Dermis microvascular lymphatic vessel endothelial cell (primary cell): ENCODE measurements at places on chromosomes 11 and 22. TPM values are rescaled to one million over a fixed set of nuclear protein-coding genes. Genes with fewer than 3 reads are reported as not detected.

GRCh38 chr11:122340607-122341290 is 224.7 kb upstream of the BLID start:
- no peak for DNase-seq

The DCHS1 gene
- total RNA-seq = 21.4 and 54.1 TPM in 2 replicates

DNA sequence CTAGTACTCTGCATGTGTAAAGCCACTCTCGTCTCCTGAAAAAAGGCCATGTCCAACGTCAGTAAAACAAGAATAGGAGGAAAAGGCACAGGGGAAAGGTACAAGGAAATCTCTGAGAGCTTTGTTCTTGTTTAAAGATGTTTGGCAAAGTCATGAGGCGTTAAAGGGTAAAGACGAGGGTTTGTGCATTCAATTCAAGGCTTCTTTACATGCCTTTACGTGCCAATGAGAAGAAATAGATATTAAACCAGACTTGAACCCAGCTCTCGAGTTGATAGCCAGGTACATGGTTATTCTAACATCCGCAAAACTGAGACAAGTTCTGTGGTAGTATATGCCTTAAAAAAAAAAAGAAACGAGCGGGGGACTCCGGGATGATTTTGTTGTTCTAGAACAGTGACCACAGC is 704 bp upstream of the CFL1 start:
- no peak for DNase-seq

GRCh38 chr11:125452125-125452470 is 44.0 kb downstream of the FEZ1 start:
- no peak for DNase-seq

DNA sequence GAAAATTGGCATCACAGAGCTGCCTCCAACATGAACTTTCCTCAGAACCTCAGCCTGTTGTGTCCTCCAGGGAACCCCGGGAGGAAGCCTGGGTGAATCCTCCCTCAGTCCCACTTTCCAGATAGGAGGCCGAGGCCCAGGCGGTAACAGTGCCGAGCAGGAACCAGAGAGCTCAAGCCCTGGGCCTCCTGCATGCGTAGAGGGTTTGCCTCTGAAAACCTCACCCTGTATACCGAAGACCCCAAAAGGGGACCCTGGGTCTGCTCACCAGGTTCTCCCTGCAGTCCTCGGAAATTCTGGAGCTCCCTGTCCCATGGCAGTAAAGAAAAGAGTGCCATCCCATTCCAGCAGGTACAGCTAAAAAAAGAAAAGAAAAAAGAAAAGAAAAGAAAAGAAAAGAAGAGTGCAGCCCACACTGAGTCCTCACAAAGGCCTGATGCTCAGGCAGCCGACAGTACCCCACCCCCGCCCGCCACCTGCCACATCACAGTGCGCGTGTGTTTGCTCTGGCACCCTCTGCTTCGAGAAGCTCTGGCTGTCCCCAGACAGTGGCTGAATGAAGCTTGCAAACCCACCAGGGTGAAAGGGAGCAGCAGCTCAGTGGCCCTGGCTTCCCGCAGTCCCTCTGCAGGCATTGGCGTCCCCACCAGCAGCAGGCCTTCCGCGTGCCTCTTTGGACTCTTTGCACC is 28.4 kb upstream of the FADD start:
- DNase-seq = no peak

GRCh38 chr22:46866591-46866990 is 104.1 kb downstream of the TBC1D22A start:
- DNase-seq = no peak

DNA sequence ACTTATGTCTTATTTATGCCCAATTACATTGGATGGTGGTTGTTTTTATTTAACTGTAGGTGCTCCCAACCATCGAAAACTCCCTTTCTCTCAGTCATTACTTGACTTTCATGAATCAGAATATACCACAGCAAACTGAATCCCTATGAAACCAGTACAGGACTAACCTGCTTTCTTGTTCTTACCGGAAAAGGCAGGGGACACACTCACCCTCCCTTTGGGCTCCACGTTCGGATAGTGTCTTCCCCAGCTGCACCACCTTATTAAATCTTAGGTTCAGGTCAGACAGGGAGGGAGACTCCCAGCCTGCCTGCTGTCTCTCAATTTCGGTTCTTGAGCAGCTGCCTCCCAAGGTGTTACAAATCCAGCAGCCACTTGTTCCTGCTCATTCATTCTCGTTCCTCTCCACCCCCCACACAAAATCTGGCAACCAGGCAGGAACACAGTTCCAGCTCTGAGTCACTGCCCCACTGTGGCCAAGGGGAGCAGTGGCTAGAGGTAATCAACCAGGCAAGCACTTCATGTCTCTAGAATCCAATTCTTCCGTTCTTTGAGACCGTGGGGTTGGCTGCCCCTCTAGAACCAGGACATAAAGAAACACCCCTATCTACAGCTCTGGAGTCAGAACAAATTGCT is 133.0 kb downstream of the PLEKHA7 start:
- DNase-seq = no peak

DNA sequence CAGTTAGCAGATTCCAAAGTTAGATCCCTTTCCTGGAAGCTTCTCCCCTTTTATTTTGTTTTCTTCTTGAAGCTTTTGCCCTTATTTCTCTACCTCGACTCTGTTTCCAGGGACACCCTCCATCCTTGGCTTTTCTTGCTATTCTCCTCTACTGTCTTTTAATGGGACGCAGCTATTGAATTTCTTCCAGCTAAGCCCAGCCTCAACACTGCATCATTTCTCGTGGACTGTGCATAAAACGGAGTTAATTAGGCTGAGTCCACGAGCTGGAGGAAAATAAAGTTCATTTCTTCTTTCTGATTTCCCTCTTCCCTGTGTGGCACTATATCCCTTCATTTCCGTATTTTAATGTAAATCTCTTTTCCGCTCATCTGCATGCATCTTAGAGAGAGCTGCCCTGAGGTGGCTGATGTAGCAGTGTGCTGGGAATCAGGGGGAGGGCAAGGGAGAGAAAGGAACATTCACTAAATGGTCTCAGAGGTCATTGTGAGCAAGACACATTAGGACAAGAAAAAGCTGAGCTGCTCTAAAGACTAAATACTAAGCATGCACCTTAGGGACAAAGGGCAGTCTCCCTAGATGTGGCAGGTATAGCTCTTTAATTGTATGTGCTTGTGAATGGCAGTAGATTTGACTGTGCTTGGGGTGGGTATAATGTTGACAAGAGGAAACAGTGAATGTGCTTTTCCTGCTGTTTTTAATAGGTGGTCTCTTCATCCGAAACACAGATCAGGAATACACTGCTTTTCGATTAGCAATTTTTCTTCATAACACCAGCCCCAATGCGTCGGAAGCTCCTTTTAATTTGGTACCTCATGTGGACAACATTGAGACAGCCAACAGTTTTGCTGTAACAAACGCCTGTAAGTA is 1.9 kb downstream of the GRIA4 start:
- DNase-seq = no peak

DNA sequence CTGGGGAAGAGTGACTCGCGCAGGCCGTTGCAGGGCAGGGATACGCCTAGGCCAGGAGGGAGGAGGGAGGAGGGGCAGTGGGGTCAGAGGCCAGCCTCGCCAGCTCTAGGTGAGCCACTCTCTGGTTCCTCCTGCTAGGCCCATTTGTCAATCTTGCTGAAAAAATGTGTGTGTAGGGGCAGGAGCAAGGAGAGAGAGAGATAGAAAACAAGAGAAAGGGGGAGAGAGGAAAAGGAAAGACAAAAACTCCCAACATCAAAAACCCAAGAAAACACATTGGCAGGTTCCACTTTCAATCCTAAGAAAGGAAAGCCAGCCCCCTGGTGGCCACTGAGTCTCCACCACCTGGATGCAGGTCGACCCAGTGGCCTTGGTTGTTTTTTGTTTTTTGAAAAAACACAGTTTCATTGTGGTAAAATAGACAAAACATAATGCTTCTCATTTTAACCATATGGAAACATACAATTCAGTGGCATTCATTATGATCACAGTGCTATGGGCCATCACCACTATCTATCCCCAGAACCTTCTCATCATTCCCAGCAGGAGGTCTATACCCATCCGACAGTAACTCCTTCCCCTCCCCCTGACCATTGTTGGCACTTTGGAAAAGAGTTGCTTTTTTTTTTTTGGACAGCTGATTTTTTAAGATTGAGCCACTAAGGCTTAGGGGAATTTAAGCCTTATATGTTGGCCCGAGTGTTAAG is 10.9 kb downstream of the OMP start:
- DNase-seq = peak; percentile 50

- no peak for DNase-seq
These were observed 35.4 kb upstream of the CEP295 start for GRCh38 chr11:93626038-93626437.

DNA sequence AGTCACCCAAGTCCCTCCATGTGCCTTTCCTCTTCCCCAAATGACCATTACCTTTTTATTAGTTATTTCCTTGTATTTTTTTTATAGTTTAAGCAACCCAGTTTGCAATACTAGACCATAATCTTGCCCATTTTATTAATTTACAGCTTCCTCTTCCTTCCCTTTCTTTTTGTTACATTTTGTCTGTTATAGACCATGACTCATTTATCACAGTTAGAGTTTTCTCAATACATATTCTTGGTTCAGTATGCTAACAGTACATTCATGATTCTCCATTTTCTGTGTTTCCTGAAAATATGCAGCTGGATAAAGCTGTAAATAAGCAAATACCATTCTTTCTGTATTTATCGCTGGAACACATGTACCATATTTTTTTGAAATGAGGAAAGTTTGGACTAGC is 376.7 kb upstream of the RAG2 start:
- DNase-seq = no peak

GRCh38 chr11:71139516-71140205 is 112.7 kb downstream of the SHANK2 start:
- no peak for DNase-seq

GRCh38 chr11:101321222-101321621 is 191.6 kb upstream of the PGR start:
- no peak for DNase-seq

The TRPT1 gene
- total RNA-seq = 19.3 and 27.6 TPM in 2 replicates

GRCh38 chr11:79626135-79627075 is 185.6 kb upstream of the TENM4 start:
- no peak for DNase-seq

DNA sequence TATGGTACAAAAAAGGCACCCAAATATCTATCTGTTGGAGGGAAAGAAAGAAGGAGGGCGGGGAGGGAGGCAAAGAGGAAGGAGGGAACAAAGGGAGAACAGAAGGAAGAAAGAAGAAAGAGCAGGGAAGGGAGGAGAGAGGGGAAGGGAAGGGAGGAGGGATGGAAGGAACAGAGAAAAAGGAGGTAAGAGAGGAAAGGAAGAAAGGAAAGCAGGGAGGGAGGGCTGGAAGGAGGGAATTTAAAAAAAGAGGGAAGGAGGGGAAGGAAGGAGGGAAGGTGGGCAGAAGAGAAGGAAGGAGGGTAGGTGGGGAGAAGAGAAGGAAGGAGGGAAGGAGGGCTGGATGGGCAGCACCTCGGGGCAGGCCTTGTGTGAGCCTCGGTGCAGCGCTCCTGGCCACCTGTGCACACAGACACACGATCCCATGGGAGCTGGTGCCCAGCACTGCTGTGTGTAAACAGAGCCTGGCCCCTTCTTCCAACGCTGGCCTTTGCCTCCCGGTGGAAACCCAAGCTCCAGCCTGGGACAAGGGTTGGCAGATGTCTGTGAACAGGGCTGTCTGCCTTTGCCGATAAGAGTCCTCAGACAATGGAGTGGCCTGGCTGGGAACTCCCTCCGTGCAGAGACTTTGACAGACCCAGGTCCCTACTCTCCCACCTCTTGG is 23.2 kb downstream of the SMIM38 start:
- DNase-seq = no peak

The SHISAL1 gene
- total RNA-seq = under 0.01 TPM in 2 replicates

The HYLS1 gene
- total RNA-seq = 5.6 and 5.8 TPM in 2 replicates

GRCh38 chr11:122521626-122522025 is 133.9 kb upstream of the UBASH3B start:
- DNase-seq = no peak

- no peak for DNase-seq
These were observed 21.6 kb downstream of the PARVG start for GRCh38 chr22:44202261-44202789.

The RFPL2 gene
- 0.13 TPM in 1 of 2 replicates, not detected in the other for total RNA-seq

The CD248 gene
- under 0.01 and 0.13 TPM in 2 replicates for total RNA-seq

DNA sequence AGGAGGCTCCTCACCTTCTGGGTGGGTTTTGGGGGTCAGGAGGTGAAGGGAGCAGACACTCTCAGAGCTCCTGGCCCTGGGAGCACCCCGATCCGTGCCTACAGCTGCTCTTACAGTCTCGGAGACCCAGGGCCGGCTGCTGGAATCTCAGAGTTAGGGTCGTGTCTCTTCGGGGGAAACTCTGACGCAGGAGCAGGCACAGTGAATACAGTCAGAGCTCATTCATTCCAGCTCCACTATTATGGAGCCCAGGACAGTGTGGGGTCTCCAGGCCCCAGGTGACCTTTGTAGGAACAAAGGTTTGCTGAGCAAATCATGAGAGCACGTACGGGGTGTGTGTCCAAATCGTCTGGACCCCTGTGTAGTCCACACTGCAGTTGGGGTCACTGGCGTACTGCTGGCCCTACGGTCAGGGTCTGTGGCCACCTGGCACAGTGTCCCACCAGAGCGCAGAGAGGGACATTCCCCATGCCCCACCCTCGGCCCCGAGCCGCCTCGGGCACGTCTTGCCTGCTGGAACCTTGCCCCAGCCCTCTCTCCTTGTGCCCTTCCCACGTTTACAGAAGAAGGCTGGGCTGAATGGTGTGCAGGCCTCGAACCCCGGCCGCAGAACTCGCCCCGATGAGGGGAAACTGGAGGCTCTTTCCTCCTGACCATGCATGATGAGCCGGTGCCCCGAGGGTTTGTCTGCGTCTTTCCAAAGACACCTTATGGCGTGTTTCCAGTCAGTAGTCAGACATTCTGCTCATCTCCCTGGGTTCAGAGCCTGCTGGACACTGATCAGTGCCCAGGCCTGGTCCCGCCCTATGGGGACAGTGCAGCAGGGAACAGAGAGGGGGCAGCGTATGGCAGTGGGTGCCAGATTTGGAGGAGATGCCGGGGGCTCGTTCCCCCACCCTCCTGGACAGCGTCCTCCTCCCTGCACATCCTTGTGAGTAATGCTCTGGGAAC is 1166.6 kb downstream of the BRD1 start:
- DNase-seq = no peak

The SUSD2 gene
- total RNA-seq = 0.26 and 0.63 TPM in 2 replicates

- peak; percentile 85 for DNase-seq
These were observed 34.8 kb downstream of the MRGPRX2 start for GRCh38 chr11:19025481-19026406.

GRCh38 chr22:41966607-41967240 is 2.5 kb upstream of the SEPTIN3 start:
- DNase-seq = peak; percentile 43

DNA sequence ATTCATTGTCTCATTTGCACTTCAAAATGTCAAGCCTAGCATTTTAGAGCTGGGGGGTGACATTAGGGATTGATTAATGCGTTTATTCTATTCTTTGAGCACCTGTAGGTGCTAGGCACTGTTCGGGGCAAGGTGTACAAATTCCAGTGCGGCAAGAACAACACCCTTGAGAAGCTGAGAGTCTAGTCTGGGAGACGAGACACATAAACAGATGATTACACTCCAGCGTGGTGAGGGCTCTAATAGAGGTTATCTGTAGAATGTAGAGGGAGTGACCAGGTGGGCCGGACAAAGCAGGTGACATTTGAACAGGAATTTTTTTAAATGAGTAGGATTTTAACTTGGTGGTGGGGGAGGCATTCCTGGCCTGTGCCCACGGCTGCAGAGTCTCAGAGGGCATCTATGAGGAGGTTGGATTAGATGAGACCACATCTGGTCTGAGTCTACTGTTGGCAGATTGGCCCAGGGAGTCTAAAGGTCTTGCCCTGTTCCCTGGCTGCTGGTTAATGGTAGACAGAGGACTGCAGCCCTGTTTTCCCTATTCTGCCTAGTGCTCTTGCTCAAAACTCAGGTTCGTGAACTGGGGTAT is 970 bp downstream of the CAT start:
- no peak for DNase-seq

The F2 gene
- not detected in 2 replicates for total RNA-seq
